Ascending aorta (tissue), 2 donors: ENCODE measurements at places on chromosomes 2 and 18. TPM values are rescaled to one million over a fixed set of nuclear protein-coding genes. Genes with fewer than 3 reads are reported as not detected.
A peak's percentile ranks its signal among the peaks of the same experiment; 100 is the strongest.

TPGS2 gene
- 165 TPM for total RNA-seq

SLC9A2 gene
- total RNA-seq, result not detected

RTP5 gene
- not detected for total RNA-seq

ATG4B gene
- total RNA-seq, result 225 TPM

DNA sequence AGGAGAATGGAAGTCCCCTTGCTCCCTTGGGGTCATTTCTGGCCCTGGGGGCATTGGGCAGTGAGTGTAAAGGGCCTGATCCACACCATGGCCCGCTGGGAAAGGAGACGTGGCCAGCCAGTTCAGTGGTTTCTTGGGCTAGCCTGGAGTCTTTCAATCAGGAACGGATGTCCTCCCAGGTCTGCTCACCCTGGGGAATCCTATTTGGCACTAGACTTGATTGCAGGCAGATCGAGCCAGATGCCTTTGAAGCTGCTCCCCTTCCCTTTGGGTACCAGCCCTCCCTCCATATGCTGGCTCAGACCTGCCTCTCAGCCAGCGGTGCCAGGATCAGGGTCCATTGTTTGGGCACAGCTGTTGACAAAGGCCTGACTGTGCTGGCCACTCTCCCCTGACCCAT lies 11.0 kb downstream of the FBLN7 start:
- no peak for DNase-seq

MALL gene
- total RNA-seq, result 38.5 TPM

GRCh38 chr18:73244401-73244800 lies 376.6 kb upstream of the NETO1 start:
- DNase-seq, result no peak

DNA sequence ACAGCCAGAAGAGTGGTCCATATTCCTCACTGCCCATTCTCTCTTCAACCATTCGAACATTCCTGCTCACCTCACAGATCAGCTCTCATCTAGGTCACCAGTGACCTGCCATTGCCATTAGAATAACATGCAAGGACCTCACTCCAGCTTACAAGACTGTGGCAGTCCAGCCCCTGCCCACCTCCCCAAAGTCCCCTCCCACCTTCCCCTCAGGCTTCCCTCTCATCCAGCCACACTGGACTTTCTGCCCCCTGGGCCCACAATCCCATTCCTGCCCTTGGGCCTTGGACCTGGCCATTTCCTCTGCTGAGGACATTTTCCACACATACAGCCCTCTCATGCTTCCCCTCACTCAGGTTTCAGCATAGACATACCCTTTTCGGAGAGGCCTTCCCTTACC lies 5.2 kb upstream of the TMEM177 start:
- DNase-seq, result peak; percentile 33

WBP1 gene
- 18.1 TPM for total RNA-seq

GRCh38 chr2:174630107-174630506 lies 32.5 kb upstream of the WIPF1 start:
- no peak for DNase-seq

IL36RN gene
- total RNA-seq, result not detected

- peak; percentile 65 for DNase-seq
Measured at GRCh38 chr18:61901323-61901986, 8.6 kb upstream of the RNF152 start.

- no peak for DNase-seq
Measured at GRCh38 chr18:68448736-68449135, 266.2 kb downstream of the TMX3 start.

PIEZO2 gene
- 3.1 TPM for total RNA-seq
